ENCODE measurements at places on chromosomes 1 and 21.

- DNase-seq = no peak
Measured at GRCh38 chr1:217526636-217527035, 104.3 kb downstream of the GPATCH2 start.

GRCh38 chr1:106722466-106722865 is 334.0 kb upstream of the PRMT6 start:
- no peak for DNase-seq

DNA sequence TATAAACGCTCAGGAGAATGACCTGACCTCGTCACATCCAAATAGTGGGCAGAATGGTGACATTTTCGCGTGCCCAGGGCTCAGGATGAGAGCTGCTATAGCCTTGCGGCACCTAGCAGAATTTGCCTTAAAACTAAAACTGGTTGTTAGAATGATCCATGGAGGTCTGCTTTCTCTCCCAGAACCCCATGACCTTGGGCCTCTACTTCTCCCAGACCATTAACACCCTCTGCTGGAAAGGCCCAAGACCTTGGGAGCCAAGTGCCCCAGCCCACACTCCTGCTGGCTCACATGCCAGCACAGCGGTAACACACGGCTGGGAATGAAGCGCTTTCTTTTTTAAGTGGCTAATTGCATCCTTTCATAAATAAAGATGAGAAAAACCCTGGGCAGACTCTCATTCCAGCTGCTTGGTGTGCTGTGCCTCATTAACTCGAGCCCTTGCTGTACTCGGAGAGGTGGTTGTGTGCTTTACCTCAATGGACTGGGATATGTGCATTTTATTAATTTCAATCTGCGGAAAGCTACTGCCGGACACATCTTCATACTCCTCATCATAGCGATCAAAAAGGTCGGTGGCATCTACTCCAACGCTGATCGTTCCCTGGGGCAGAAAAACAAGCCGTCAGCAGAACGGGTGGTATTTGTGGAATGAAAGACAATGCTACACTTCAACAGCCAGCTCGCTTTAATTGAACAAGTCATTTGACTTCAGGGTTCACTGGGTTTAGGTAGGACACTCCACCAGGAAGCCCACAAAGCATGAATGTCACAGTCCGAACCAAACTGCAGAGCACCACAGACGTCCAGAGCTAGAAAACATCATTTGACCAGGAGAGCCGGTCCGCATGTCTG is 29.0 kb downstream of the THAP3 start:
- DNase-seq = no peak

GRCh38 chr1:87897481-87897880 is 568.8 kb downstream of the LMO4 start:
- DNase-seq = no peak

GRCh38 chr1:176604461-176604860 is 141.5 kb downstream of the PAPPA2 start:
- no peak for DNase-seq

- peak; percentile 58 for DNase-seq
Measured at GRCh38 chr1:244863491-244864252, 671 bp downstream of the HNRNPU start.

DNA sequence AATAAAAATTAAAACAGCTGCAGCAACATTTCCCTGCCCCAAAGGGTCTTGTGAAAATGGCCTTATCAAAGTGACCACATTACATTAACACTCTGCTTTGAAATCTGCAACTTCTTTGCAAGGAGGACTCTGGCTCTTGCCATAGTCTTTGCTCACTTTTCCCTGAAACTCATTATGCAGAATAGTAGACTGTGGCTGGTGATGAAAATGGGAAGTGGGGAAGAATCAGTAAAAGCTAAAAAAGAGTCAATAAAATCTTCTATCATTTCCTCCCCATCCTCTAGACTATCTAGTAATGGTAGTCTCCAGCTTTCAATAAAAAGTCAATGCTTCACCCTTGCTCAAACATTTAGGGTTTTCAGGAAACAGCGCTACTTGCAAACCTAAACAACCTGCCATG is 18.6 kb upstream of the NUP133 start:
- DNase-seq = no peak

GRCh38 chr1:45004281-45004920 is 6.7 kb downstream of the HECTD3 start:
- DNase-seq = no peak

GRCh38 chr1:168827557-168827956 is 98.6 kb upstream of the DPT start:
- DNase-seq = no peak

DNA sequence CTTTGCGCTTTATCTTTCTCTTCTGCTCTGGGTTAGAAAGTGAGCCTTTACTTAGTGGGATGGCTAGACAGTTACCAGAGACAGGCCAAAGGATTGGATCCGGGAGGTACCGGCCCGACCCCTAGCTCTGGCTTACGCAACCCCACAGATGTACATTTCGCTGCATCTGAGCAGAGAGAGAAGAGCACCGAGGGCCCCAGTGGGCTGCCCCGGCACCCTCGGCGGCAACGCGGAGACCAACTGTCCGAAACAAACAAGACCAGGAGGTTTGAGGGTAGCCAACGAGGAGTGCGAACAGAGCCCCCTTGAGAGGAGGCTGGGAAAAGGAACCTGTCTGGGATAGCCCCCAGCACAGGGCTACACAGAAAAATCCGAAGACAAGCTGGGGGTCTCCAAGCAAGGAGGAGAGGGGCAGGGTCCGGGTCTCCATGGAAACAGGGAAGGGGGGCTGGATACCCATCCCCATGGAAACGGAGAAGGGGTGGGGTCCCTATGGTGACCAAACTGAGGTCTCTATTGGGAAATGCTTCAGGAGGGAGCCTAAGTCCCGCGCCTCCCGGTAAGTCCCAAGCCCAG is 373 bp downstream of the MTF1 start:
- DNase-seq = no peak

DNA sequence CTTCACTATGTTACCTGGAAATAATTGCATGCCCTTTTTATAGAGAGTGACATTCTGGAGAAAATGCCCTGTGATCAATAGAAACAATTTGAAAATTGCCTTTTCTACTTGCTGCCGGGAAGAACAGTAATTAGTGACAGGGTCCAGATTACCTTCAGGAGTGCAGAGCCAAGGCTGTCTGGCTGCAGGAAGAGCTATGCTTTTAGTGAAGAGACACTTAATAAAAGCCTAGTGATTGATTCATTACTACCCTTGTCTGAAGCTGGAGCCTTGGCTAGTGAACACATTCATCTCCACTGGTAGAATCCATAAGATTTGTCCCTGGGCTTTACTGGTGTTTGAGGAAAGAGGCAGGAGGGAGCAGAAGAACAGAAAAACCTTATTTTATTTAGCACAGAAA is 12.9 kb upstream of the DNASE2B start:
- no peak for DNase-seq

GRCh38 chr21:24514081-24514733 is 1093.1 kb downstream of the MRPL39 start:
- DNase-seq = no peak

GRCh38 chr1:234639961-234640360 is 30.0 kb upstream of the IRF2BP2 start:
- DNase-seq = no peak

DNA sequence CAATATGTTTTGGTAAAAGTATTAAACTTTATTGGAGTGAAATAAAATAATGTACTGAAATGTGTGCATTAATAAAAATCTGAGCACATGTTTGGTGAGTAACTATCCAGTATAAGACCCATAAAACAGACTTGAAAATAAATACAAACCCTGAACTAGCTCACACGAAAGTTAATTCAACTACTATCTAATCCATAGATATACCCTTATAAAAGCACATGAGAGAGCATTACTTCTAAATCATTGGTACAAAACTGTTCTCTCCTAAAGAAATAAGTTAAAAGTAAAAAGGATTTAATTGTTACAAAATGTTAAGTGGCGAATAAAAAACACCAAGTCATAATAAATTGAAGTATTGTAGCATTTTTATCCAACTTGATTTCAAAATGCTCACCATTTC is 295.6 kb downstream of the PTPRC start:
- DNase-seq = no peak

DNA sequence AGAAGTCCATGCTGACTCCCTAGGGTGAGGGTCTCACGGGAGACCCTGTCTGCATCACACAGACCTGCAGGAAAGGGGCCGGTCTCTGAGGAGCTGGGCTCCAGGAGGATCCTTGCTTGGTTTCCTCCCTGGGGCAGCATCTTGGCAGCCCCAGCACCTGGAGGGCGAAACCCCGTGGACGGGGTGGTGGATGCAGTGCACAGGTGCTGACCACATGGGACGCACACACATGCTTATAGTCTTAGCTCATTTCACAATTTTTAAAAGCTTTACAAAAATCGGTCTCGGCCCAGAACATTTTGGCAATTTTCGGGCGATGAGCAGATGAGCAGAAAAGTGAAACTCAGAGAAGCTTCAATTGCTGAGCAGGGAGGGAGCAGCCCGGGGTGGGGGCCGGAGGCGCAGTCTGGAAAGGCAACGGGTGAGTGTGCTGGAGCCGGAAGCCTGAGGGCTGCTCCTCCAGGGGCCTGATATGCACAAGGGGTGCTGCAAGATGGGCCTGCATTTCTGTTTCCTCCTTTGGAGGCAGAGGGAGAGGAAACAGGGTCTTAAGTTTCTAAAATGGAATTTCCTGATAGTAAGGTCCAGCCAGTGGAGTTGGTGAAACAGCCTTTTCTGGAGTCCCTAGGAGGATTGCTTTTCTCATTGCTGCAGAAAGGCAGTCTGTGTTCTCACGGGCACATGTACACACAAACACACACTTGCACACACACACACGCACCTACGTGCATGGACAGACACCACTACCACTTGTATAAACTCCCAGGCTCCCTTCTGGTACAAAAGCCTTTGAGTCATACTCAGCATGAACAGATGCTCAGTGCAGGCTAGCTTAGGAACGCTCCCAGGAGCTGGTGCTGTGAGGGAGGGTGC is 60.6 kb downstream of the SCCPDH start:
- DNase-seq = no peak

- no peak for DNase-seq
Measured at GRCh38 chr1:43232074-43232473, 37.7 kb upstream of the TMEM125 start.

- peak; percentile 64 for DNase-seq
Measured at GRCh38 chr1:118960567-118961136, 27.5 kb downstream of the TBX15 start.

DNA sequence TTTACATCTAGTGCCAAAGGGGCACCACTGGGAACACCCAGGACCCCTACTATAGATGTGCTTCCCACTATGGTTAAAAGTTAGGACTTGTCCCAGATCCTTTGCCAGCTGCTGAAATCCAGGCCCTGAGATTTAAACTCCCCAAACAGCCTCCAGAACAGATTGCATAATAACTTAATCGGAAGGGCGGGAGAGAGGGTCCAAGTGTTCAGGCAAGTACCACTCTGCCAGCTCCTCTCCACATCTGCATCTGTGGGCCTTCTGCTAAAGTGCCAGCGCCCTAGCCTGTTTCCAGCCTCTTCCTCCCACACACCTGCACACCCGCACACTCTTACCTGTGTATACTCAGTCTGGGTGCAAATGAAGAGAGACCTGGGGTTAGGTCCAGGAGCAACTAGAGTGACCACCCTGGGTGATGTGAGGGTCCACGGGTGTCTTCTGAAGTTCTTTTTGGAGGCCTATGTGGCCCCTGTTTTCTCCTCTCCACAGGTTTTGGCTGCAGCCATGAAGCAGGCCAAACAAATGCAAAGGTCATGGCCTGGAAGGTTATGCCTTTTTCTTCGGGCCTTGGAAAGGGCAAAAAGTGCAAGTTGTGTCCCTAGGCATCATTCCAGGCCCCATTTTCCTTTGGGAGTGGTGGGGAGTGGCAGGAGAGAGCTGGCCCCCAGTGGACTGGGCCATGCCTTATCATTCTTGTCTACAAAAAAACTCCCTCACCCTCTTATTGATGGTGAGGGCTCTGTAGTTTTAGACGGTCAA is 29.3 kb downstream of the KIRREL1 start:
- no peak for DNase-seq

DNA sequence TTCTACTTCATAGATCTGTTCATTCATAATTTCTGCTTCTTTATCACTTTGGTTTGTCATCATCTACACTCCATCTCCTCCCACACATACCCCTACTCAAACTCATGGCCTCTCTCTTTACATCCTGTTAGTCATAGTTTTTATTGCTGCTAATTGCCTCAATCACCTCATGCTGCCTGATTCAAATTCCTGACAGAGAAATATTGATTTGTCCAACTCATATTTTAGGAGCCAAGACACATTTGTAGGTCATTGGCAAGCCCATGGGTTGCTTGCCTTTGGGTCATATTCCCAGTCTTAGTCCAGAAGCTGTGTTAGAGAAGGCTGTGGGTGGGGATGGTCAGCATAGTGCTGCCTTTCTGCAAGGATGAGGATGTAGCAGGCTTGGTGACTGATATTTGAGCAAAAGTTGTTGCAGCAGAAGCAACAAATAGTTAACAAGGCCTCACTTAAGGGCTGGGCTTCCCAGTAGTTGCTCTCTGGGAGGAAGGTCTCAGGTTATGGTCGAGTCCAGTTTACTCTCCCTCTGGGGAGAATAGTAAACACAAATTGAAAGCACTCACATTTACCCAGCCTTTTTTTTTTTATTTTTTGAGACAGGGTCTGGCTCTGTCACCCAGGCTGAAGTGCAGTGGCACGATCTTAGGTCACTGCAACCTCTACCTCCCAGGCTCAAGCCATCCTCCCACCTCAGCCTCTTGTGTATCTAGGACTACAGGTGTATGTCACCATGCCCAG is 22.4 kb upstream of the EPS15 start:
- DNase-seq = no peak

- no peak for DNase-seq
Measured at GRCh38 chr1:27126391-27126790, 28.5 kb downstream of the SLC9A1 start.

- DNase-seq = no peak
Measured at GRCh38 chr1:61392409-61393242, 310.3 kb downstream of the NFIA start.

DNA sequence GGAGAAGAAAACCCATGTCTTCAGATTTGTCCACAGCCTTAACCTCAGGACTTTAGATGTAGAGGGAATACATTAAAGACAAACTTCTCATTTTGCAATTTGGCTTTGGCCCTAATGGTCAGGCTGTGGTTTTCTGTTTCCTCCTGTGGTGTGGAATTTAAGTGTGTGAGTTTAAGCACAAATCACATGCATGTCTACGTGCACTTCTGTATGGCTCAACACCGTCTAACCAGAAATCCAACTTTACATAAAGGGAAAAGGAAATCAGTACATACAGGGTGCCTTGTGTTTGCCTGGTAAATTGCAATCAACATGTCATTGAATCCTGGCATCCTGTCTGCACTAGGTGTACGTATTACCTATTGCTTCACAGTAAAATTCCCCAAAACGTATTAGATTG is 1.2 kb upstream of the ZNF124 start:
- DNase-seq = no peak

DNA sequence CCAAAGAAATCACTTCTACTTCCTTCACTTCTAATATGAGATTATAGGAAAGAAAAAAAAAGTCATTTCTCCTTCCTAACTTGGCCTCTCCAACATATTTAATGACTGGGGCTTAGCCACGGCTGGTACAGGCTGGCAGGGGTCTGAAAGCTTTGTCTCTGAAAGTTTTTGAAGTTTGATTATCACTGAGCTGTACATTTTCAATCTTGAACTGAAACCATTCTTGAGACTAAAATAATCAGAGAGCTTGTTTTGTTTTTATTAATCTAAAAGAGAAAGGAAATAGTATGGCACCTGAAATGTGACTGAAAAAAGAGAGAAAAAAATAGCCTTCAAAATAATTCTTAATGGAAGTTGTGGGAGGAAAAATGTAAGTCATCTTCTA is 3.8 kb upstream of the KRTAP19-8 start:
- no peak for DNase-seq

GRCh38 chr1:215526147-215526845 is 40.8 kb upstream of the KCTD3 start:
- no peak for DNase-seq
